ENCODE measurements at places on chromosomes 1 and 21. TPM values are rescaled to one million over a fixed set of nuclear protein-coding genes. Genes with fewer than 3 reads are reported as not detected.

- H3K4me1 ChIP-seq, result peaks cover 7% of the 10 kb centered on the region
- H3K27ac ChIP-seq, result no peak overlapping the region
- peak; percentile 54 for DNase-seq
- H3K27me3 ChIP-seq, result no peaks in the 10 kb centered on the region
Observed at GRCh38 chr1:203593723-203594122, 32.9 kb upstream of the ATP2B4 start.

- no peak for DNase-seq
- no peaks in the 10 kb centered on the region for H3K4me1 ChIP-seq
- H3K4me3 ChIP-seq, result no peak overlapping the region
- no peak overlapping the region for H3K27ac ChIP-seq
Observed at GRCh38 chr1:246161626-246162025, 345.5 kb downstream of the SMYD3 start.

GRCh38 chr1:176735201-176735600, 272.2 kb downstream of the PAPPA2 start:
- H3K27ac ChIP-seq, result no peak overlapping the region
- no peaks in the 10 kb centered on the region for H3K36me3 ChIP-seq
- DNase-seq, result no peak

Gene CLCNKB
- total RNA-seq, result not detected

Gene BMP8B
- total RNA-seq, result 0.76 TPM

- no peaks in the 10 kb centered on the region for H3K4me1 ChIP-seq
- no peak overlapping the region for H3K4me3 ChIP-seq
- H3K27ac ChIP-seq, result no peak overlapping the region
- peak; percentile 26 for DNase-seq
Observed at GRCh38 chr1:113835686-113836290, 23.5 kb upstream of the RSBN1 start.

Gene SPATA21
- not detected for total RNA-seq

GRCh38 chr1:190436615-190437014, 41.0 kb downstream of the BRINP3 start:
- H3K4me3 ChIP-seq, result no peak overlapping the region
- no peaks in the 10 kb centered on the region for H3K36me3 ChIP-seq
- H3K27me3 ChIP-seq, result no peaks in the 10 kb centered on the region
- no peak overlapping the region for H3K27ac ChIP-seq
- no peak for DNase-seq

Gene SPRR2A
- not detected for total RNA-seq

DNA sequence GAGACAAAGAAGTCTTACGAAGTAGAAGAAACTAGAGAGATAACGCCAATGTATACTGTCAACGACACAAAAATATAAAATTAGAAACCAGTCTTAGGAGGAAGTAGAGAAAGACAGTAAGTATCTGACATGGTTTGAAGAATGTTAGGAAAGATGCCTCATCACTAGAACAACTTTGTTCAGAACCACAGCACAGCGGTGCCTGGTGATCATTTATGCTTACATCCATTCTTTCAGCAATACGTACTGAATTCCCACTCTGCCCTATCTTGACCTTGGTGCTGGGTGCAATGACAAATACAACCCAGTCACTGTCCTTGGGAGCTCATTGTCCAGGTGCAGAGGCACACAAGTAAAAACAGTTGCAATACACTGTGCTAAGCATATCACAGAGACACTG, 104.4 kb downstream of the TM2D1 start:
- H3K27me3 ChIP-seq, result peaks cover 3% of the 10 kb centered on the region
- no peak overlapping the region for H3K4me3 ChIP-seq
- H3K36me3 ChIP-seq, result no peaks in the 10 kb centered on the region
- DNase-seq, result no peak
- no peak overlapping the region for H3K27ac ChIP-seq
- no peaks in the 10 kb centered on the region for H3K4me1 ChIP-seq

Measured in T-cell (primary cell).